ENCODE measurements at places on chromosomes 16 and 17.

DNA sequence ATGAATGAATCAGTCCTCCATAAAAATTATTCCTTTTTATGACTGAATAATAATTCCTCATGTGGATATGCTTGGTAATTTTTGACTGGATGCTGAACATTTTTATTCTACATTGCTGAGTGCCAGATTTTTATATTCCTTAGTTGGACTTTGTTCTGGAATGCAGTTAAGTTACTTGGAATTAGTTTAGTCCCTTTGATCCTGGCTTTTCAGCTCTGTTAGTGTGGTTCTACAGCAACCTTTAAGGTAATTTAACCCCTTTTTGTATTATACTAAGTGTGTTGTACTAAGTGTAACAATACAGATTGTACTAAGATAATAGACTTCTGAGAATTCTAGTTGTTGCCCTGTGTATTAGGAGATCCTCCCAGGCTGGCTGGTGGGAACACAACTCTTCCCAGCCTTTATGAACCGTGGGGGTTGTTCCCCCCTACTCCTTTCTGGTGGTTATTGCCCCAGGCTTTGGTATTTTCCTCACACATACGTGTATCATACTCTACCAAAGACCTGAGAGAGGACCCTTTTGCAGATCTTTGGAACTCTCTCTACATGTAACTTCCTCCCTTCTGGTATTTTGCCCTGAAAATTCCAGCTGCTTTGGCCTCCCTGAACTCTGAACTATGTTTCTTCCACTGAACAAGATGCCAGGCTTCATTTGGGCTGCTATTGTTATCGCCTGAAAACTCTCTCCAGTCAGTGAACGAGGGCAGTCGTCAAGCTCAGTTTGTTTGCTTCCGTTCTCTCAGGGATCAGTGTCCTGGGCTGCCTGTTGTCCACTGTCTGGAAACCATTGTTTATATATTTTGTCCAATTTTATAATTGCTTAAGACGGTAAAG, 30.5 kb downstream of the TANGO6 start:
- no peak for DNase-seq

DNA sequence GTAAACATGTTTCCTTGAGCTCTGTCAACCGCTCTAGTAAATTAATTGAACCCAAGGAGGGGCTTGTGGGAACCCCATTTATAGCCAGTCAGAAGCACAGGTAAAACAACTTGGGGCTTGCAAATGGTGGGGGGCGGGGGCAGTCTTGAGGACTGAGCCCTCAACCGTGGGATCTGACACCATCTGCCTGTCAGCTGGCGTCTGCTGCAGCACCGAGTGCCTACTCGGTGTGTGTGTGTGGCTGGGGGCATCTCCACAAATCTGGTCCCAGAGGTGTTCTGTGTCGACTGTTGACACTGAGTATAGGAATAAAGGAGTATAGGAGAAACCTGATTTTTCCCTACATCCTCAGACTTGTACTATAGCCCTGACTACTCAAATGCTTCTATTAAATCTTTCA, 20.6 kb downstream of the CREBBP start:
- no peak for DNase-seq

GRCh38 chr17:33373273-33373672, 80.2 kb upstream of the ASIC2 start:
- DNase-seq = no peak

- no peak for DNase-seq
These were observed 12.6 kb upstream of the CLTC start for GRCh38 chr17:59607061-59607460.

DNA sequence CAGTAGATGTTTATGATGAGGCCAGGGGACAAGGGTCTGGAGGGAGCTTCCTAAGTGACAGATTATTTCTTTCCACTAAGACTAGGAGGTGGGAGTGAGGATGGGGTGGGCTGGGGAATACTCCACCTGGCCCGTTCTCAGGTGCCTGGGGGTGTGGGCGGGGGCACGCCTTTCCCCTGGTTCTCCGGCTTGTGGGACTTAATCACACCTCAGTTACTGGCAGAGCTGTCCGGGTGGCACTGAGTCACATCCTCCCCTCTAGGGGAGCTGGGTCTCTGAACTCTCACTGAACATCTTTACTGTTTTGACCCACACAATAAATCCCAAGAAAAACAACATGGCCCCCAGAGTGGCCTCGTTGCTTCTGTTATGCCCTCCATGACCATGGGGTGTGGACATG, 332.8 kb downstream of the MAF start:
- DNase-seq = no peak

- DNase-seq = no peak
These were observed 36.5 kb downstream of the DHX38 start for GRCh38 chr16:72129976-72130656.

GRCh38 chr16:23092801-23093117, 56.5 kb downstream of the USP31 start:
- DNase-seq = no peak

DNA sequence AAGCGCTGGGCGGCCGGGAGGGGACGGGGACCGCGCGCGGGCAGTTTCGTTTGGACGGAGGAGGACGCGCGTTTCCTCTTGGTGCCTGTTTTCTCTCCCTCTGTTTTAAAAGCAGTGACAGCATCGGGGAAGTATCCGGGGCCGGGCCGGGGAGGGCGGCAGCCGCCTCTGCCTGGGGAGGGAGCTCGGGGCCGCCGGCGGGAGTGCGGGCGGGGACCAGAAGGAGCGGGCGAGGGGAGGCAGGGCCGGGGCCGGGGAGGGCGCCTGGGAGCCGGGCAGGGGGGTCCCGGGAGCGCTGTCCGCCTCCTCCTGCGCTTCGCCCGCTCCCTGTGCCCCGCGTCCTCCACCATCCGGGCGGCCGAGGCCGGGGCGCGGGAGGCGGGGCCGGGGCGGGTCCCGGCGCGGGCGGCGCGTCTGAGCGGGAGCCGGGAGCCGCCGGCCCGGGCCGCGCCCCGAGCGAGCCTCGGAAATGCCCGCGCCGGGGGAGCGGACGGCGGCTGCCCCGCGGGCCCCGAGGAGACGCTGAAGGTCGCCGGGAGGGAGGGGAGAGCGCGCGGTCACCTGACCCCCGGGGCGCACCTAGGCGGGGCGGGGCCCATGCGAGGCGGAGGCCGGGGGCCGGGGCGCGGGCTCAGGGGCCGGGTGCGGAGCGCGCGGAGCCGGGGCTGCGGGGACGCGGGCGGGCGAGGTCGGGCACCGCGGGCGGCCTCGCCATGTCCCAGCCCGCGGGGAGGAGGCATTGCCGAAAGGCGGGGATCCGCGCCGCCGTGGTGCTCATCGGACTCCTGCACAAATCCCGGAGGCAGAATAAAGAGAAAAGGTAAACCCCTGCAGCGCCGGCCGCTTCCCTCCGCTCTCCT, 57.3 kb downstream of the RAP1GAP2 start:
- no peak for DNase-seq

- peak; percentile 38 for DNase-seq
These were observed 22.4 kb upstream of the EIF1 start for GRCh38 chr17:41666237-41666641.

Data from activated CD8-positive, alpha-beta memory T cell treated with anti-CD3 and anti-CD28 coated beads for 1 hour (primary cell).